ENCODE measurements at places on chromosomes 4 and X. TPM values are rescaled to one million over a fixed set of nuclear protein-coding genes. Genes with fewer than 3 reads are reported as not detected.
A peak's percentile ranks its signal among the peaks of the same experiment; 100 is the strongest.

Gene THAP6
- total RNA-seq, result 13.0 TPM

GRCh38 chr4:104615926-104616325 lies 121.2 kb upstream of the CXXC4 start:
- DNase-seq, result no peak

GRCh38 chr4:117327491-117327890 lies 242.1 kb upstream of the TRAM1L1 start:
- no peak for DNase-seq

GRCh38 chr4:109703664-109704361 lies 568 bp upstream of the CASP6 start:
- no peak for DNase-seq

GRCh38 chr4:37243722-37244582 lies 591 bp upstream of the NWD2 start:
- peak; percentile 12 for DNase-seq

Gene CTAG2
- not detected for total RNA-seq

Gene SMC1A
- total RNA-seq, result 13.9 TPM

- no peak for DNase-seq
These were observed 973.1 kb upstream of the GRID2 start for GRCh38 chr4:91330555-91331137.

GRCh38 chrX:18985186-18985435 lies 1.2 kb upstream of the PHKA2 start:
- DNase-seq, result no peak

GRCh38 chr4:146053891-146054290 lies 115.3 kb upstream of the ZNF827 start:
- no peak for DNase-seq

- DNase-seq, result no peak
These were observed 455.6 kb downstream of the TMA16 start for GRCh38 chr4:163949976-163950601.

Gene SLIT2
- 11.0 TPM for total RNA-seq

Gene DCAF4L1
- under 0.01 TPM for total RNA-seq

DNA sequence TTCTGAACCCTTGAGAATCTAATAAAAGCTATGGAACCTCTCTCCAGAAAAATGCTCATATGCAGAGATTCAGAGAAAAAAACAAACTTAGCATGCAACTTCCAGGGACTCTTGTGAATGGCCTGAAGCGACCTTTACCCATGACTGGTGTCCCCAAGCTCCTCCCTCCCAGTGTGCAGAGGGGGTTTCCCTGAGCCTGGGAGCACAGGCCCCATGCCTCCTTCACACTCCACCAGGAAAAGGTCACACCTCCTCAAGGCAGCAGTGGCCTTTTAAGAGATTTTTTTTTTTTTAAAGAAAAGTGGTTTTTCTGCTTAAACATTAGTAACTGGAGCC lies 13.3 kb upstream of the UBA6 start:
- no peak for DNase-seq

GRCh38 chr4:80360900-80361299 lies 25.4 kb downstream of the CFAP299 start:
- no peak for DNase-seq

DNA sequence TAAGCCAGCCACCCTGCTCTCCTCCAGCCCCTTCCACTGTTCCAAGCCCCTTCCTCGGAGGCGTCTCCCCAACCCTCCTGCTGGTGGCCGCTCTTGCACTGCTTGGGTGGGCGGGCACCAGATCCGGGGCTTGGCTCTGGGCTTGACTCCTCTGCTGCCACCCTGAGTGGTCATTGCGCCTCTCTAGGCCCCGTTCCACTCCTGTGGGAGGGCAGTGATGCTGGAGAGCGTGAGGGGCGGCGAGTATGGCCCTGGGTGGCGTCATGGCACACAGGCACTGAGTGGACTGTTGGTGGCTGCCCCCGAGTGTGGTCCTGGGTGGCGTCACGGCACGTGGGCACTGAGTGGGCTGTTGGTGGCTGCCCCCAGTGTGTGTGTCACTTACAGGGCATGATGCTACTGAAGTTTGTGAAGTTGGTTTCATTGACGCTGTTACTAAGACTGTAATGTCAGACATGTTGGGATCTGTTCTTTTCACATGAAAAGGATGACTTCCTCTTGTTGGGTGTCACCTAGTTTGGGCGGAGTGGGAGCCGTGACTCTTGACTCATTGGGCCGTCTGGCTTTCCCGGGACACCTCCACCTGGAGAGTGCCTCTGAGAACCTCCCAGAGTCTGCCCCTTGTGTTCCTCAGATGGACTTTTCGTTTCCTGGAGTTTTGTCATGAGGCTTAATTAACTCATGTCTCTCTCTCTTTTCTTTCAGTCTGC lies 55.9 kb upstream of the HGFAC start:
- DNase-seq, result no peak

GRCh38 chr4:184388106-184388505 lies 86.2 kb downstream of the IRF2 start:
- no peak for DNase-seq

DNA sequence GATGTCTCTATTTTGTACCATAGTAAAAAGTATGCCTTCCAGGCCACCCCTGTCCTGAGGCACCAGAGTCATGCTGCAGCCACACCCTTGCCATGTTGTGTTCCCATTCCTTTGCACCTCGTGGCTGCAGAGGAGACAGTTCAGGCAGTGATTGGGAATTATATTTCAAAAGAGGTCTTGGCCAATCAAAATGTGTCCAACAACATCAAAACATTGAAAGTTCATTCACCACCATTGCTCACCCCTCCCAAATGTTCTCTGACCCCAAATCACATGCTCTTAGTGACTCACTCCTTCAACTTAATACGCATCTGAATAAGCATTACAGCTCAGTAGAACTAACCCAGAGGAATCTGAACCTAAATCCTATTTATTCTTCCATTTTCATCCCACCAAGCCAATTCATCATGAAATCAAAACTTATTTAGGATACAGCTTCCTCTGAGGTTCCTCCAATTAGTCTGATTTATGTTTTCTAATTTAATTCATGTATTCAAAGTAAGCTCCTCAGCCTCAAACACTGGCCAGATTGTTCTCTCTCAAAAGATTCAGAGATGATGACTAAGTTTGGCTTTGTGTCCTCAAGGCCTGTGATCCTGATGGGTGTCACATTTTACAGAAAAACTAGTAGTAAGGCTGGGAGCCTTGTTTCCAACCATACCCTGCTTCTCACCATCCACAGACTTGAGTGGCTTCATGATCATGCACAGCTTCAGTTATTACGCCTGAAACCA lies 323.2 kb upstream of the INTU start:
- no peak for DNase-seq
